ENCODE measurements at places on chromosomes 12 and 14.

DNA sequence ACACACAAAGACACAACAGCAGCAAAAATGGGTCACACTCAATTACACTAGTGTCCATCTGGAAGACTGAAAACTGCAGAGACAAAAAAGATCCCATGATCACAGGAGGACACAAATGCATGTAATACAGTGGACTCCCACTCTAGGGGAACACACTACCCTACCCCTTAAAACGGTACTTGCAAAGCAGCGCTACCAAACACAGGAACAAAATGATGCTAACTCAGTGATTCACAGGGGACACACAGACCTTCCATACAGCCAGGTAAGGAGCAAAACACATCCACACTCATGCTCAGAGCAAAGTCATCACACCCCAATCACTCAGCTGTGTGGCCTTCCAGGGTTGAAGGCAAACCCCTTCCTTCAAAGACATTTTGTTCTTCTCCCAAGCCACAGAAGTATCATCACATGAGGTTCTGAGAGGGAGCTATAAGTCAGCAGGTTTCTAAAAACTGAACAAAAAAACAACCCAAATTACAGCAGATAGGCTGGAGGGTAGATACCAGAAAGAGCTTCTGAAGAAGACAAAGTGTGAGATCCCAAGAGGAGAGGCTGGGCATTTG is 14.8 kb downstream of the SMUG1 start:
- no peak for DNase-seq

DNA sequence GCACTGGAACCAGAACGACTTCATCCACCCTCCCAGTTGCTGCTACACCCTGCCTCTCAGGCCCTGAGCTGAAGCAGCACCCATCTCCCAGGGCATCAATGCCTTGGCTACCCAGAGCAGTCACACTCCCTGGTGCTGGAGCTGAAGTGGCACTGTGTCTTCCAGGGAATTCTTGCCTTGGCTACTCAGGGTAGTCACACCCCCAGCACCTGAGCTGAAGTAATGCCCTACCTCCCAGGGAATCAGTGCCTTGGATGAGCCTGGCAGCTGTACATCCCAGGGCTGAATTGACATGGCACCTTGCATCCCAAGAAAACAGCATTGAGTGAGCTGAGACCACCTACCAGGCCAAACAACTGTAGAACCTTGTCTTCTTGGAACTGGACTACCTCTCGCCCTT is 41.2 kb upstream of the TSPAN11 start:
- DNase-seq, result no peak

DNA sequence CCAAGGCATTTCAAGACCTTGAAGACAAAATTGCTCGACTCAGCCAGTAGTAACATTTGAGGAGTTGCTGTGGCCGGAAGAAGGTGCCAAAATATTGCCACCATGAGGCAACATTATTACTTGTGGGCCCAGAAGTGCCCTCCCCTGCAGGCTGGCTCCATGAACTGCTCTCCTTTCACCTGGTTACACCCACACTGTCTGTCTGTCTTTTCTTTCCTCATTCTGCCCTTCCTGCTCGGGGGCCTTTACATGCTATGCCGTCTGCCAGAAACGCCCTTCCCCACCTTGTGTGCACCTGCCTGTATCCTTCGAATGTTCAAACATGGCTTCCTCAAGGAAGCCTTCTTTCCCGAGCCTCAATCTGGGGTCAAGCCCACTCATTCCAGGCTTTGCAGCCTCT is 224.2 kb upstream of the DIO3 start:
- no peak for DNase-seq

DNA sequence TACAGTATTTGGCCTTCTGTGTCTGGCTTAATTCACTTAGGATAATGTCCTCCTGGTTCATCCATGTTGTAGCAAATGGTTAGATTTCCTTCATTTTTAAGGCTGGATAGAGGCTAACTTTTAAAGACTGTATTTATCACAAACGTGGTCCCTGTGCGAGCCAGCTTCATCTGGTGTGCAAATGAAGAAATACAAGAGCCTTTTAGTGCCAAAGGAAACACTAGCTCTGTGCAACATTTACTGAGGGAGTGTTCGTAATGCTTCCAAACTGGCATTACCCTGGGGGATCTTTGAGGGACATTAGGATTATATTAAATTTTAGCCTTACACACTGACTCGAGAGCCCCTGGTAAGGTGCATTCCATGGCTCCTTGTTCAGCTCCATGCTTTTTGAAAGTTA is 43.0 kb upstream of the SLC38A2 start:
- no peak for DNase-seq

DNA sequence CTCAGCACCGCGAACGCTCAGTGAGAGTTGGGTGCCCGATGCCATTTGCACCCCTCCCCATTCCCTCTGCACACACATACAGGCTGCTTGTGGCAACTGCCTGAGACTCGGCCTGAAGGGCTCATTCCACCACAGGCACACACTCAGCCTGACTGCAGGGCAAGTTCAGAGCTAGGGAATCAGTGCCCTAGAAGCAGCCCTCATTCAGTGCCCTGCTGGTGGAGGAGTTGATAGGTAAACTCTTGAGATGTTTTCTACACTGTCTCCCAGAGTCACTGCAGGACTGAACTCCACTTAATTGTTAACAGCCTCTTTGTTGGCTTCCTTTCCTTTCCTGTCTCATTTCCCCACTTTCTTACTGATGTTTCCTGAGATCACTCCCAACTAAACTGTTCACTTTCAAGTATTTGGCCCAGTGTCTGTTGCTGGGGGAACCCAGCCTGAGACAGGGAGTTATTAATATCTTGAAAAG is 16.9 kb downstream of the PPP1R36 start:
- DNase-seq, result no peak

DNA sequence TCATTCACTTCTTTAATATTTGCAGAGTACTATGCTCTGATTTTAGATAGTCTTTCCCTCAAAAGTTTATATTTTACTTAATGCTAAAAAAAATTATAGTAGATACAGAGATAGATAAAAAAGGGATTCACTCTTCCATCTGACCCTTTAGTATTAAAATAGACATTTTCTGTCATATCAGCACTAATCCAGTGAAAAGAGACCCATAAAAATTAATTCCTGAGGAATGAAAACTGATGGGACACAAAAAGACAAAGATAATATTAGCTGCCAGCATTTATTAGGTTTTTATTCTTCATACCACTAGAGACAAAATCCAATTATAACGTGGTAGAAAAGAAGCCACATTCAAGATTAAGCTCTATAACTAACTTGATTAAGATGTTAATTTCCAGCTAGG is 45.3 kb downstream of the SOS2 start:
- no peak for DNase-seq

DNA sequence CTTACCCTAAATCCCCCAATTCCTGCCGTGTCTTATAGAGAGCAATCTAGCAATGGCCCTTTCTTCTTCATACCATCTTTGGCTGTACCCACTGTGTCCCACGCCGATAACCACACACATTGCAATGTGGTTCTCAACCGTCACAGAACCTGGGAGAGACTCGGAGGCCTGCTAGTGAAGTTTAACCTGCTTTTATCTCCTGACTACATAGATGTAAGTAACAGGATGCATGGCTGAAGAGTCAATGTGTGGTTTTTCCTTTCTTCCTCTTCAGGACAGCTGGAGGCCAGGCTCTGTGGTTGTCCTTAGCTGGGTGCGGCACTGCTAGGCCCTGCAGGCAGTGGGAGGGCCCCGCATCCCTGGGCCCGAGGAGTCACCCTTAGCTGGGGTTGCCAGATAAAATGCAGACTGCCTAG is 51.3 kb downstream of the ZNF664 start:
- DNase-seq, result no peak

- no peak for DNase-seq
These were observed 49.3 kb upstream of the TSPAN11 start for GRCh38 chr12:30877105-30877875.

- DNase-seq, result no peak
These were observed 190.7 kb upstream of the PPFIA2 start for GRCh38 chr12:81949841-81950308.

GRCh38 chr14:96275177-96276112 is 19.4 kb downstream of the BDKRB1 start:
- DNase-seq, result no peak

- peak; percentile 71 for DNase-seq
These were observed 586.3 kb downstream of the LRFN5 start for GRCh38 chr14:42192738-42193653.

DNA sequence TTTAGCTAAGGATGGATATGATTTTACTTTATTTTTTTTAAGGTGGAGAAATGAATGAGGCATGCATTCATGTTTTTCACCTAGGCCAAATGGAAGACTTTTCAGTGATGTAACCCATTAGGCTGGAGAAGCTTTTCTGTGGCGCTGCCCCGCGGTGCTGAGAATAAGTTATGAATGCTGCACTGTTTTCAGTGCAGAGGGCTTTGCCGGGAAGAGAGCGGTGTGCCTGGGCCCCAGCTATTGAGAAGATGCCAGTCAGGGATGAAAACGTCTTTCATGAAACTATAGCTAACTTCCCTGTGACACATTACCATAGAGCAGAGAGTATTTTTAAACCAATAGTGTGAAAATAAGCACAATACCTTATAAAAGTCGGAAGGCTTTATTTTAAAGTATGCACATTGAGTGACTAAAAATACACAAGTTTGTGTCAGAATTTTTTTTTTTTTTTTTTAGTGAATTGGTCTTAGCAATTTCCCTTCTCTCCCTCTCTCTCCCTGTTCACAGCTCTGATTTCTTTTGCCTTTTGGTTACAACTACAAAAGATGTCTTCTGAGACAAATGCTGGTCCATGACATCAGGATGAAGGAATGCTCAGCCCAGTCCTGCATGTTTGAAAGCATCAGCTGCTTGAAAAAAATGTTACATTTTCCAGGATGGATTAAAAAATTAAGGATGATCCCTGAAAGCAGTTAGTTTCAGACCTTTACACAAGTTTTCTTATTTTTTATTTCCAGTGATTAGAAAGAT is 48.3 kb downstream of the NPAS3 start:
- DNase-seq, result no peak

DNA sequence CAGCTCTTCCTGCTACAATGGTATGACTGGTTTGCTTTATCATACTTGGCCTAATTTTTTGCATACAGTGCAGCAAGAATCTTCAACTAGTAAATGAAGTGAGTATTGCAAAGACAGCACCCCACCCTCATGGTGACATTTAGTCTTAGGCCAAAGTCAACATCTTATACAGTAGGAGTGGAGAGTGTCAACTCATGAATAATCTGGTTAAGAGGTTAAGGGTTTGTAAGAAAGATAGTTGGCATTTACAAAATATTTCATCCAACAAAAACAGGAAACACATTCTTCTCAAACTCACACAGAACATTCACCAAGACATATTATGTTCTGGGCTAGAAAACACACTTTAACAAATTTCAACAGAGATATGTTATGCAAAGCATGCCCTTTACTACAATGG is 2.2 kb upstream of the OAS1 start:
- DNase-seq, result no peak

- no peak for DNase-seq
These were observed 266.4 kb upstream of the USP15 start for GRCh38 chr12:61993734-61994345.

- no peak for DNase-seq
These were observed 313.2 kb downstream of the EMP1 start for GRCh38 chr12:13509740-13510139.

- DNase-seq, result no peak
These were observed 27.0 kb downstream of the DHRS2 start for GRCh38 chr14:23663127-23663526.

GRCh38 chr14:105367116-105368031 is 31.0 kb upstream of the TEX22 start:
- no peak for DNase-seq

DNA sequence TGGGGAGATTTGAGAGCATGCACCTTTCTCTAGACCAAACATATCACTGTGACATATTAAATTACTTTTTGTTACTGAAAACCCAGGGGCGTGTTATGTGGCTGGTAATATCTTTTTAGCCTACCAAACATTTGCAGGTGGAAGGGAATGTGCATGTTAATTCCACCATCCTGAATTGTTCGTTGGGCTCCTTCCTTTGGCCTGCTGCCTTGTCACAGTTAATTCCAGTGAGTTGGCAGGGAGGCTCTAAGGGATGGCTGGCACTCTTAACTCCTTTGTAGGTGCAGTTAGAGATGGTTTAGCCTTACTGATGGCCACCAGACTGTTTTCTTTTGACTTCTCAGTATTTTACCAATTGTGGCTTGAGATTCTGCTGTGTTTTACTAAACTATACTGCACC is 64.5 kb downstream of the DIP2B start:
- no peak for DNase-seq

DNA sequence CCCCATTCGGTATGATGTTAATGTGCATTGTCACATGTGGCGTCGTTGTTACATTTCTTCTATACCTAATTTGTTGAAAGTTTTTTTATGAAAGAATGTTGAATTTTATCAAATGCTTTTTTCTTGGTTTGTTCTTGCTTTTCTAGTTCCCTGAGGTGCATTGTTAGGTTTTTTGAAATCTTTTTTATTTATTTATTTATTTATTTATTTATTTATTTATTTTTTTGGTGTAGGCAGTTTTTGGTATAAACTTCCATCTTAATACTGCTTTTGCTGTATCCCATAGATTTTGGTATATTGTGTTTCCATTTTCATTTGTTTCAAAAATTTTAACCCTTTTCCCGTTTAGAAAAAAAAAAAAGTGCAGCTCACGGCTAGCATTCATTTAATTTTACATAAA is 121.1 kb upstream of the HMGA2 start:
- DNase-seq, result no peak

DNA sequence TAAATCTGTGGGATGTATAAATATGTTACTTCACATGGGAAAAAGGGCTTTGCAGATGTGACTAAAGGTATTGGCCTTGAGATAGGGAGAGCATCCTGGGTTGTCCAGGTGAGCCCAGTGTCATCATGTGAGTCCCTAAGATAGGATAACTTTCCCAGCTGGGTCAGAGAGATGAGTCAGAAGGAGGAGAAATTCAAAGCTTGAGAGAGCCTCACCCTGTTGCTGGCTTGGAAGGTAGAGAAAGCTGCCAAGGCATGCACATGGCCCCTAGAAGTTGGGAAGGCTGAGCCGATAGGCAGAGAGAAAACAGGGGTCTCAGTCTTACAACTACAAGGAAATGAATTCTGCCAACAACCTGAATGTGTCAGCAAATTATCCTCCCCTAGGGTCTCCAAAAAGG is 213.0 kb downstream of the ADGRD1 start:
- no peak for DNase-seq

- no peak for DNase-seq
These were observed 84.7 kb downstream of the SAMD4A start for GRCh38 chr14:54651649-54652048.

All from RCC 7860 (cell line).